NCI-H1105 treated with DMSO at 0.1 percent for 48 hours (cell line): ENCODE measurements at places on chromosomes 12 and 14.

GRCh38 chr12:104699489-104700190, 242.9 kb downstream of the CHST11 start:
- no peak for DNase-seq

GRCh38 chr12:110689281-110690126, 589 bp upstream of the HVCN1 start:
- DNase-seq: no peak

GRCh38 chr12:6967651-6968100, 2.8 kb downstream of the PHB2 start:
- no peak for DNase-seq

- DNase-seq: peak; percentile 64
Measured at GRCh38 chr12:81257947-81258551, 180.2 kb downstream of the ACSS3 start.

DNA sequence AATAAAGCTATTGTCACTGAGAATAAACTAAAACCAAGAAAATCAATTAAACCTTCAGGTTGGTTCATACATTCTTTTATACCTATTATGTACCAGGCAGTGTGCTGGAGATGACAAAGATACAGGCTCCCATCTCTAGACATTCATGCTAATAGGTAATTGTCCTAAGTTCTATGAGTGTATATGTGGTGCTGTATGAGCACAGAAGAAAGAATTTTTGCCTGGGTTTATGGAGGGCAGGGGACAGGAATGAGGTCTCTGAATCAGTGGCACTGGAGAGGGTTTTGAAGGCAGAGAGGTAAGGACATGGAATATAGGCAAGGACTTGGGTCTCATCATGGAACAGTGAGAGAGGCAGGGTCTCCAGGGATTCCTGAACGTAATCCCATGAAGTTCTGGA, 38.7 kb downstream of the MAP1LC3B2 start:
- DNase-seq: no peak

- DNase-seq: no peak
Measured at GRCh38 chr12:64390275-64390851, at the start of gene C12orf56. TSS of gene C12orf56 (minus strand) at chr12:64390758. CDS start at chr12:64390565, 193 bp downstream.
